ENCODE measurements at places on chromosomes 4 and X.

GRCh38 chr4:170049766-170050165 lies 23.6 kb upstream of the MFAP3L start:
- DNase-seq, result no peak

GRCh38 chr4:18105030-18106011 lies 83.8 kb upstream of the LCORL start:
- DNase-seq, result no peak

DNA sequence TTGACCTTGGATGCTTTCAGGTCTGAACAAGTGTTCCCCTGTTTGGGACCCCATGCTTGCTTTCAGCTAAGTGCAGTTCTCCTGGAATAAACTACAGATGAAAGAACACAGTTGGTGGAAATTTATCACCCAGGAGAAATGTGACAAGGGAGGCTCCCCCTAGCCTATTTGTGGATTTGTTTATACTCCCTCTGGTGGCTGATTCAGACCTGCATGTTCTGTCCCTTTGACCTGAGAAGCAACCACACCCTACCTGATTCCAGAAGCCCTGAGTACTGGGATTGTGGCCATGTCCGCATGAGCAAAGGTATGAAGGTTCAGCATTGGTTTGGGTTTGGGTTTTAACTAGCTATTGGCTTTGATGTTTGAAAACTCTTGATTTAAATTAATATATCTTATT lies 440.9 kb downstream of the MID1IP1 start:
- DNase-seq, result no peak

DNA sequence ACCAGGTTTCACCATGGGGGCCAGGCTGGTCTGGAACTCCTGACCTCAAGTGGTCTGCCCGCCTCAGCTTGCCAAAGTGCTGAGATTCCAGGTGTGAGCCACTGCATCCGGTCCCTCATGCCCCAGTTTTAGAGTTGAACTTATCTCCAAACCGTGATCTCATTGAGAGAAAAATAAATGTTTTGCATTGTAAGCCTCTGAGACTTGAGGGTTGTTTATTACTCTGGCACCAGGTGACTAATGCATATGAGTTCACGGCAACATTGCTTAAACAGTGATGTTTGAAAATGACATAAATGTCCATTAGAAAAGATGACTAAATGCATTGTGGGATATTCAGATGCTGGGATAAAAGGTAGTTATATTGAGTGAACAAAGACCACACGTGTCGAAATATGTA lies 22.9 kb upstream of the FAT1 start:
- DNase-seq, result no peak

GRCh38 chr4:140243278-140243753 lies 89.3 kb upstream of the MAML3 start:
- no peak for DNase-seq

- DNase-seq, result no peak
Observed at GRCh38 chr4:54525602-54526001, 132.2 kb upstream of the KIT start.

GRCh38 chr4:87608229-87608628 lies at the start of gene DSPP:
Gene DSPP (plus strand): TSS chr4:87608529. CDS start chr4:87610909, 2,380 bp downstream.
- DNase-seq, result no peak

GRCh38 chr4:33085709-33086108 lies 2365.5 kb downstream of the PCDH7 start:
- DNase-seq, result no peak

All from posterior vena cava (tissue), 2 donors.